Immature natural killer cell (primary cell): ENCODE measurements at places on chromosomes 2 and 18. TPM values are rescaled to one million over a fixed set of nuclear protein-coding genes. Genes with fewer than 3 reads are reported as not detected.
A peak's percentile ranks its signal among the peaks of the same experiment; 100 is the strongest.

The PDE11A gene
- not detected for polyA plus RNA-seq

The HOXD9 gene
- not detected for polyA plus RNA-seq

The MROH2A gene
- polyA plus RNA-seq, result not detected

The PCARE gene
- polyA plus RNA-seq, result not detected

The ABCB11 gene
- polyA plus RNA-seq, result not detected

The DSG1 gene
- not detected for polyA plus RNA-seq

The CD302 gene
- 2.4 TPM for polyA plus RNA-seq

The GPAT2 gene
- 6.8 TPM for polyA plus RNA-seq

The CLEC4F gene
- not detected for polyA plus RNA-seq

The CREG2 gene
- not detected for polyA plus RNA-seq

The GPR35 gene
- polyA plus RNA-seq, result 1.6 TPM

The TEX44 gene
- not detected for polyA plus RNA-seq

The RPS27A gene
- polyA plus RNA-seq, result 2,389 TPM

The UNC80 gene
- polyA plus RNA-seq, result not detected

The IL18R1 gene
- polyA plus RNA-seq, result 32.9 TPM

The FEV gene
- polyA plus RNA-seq, result not detected

The MYL1 gene
- polyA plus RNA-seq, result not detected

The NAT8 gene
- not detected for polyA plus RNA-seq

GRCh38 chr2:235757212-235757611 lies 263.4 kb downstream of the AGAP1 start:
- H3K4me3 ChIP-seq, result no peak overlapping the region
- H3K36me3 ChIP-seq, result peaks cover 2% of the 10 kb centered on the region
- no peak overlapping the region for H3K27ac ChIP-seq
- no peaks in the 10 kb centered on the region for H3K27me3 ChIP-seq
- DNase-seq, result no peak
- no peaks in the 10 kb centered on the region for H3K4me1 ChIP-seq

GRCh38 chr2:208326016-208326415 lies 60.0 kb downstream of the PIKFYVE start:
- H3K36me3 ChIP-seq, result peaks cover 38% of the 10 kb centered on the region
- H3K4me3 ChIP-seq, result no peak overlapping the region
- no peak for DNase-seq
- peaks cover 2% of the 10 kb centered on the region for H3K27me3 ChIP-seq

GRCh38 chr2:96538487-96539214 lies 2.1 kb downstream of the ARID5A start:
- H3K36me3 ChIP-seq, result peaks cover 7% of the 10 kb centered on the region
- H3K27me3 ChIP-seq, result peaks cover 36% of the 10 kb centered on the region
- H3K4me1 ChIP-seq, result peaks cover 59% of the 10 kb centered on the region
- peak overlapping the region; percentile 87 for H3K4me3 ChIP-seq

DNA sequence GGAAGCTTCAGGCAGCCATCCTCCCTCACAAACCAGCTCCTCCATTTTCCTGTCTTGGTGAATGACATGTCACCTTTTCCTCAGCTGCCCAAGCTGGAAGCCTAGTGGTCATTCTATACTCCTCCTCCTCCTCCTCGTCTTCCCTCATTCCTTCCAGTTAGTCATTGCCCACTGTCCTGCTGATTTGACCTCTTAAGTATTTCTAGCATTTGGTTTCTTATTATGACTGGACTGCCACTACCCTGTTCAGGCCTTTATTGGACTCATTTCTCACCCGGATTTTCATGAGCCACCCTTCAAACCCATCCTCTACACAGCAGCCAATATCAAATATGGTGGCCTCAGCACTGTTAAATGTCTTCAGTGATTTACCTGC lies 21.9 kb upstream of the MGAT5 start:
- peaks cover 14% of the 10 kb centered on the region for H3K36me3 ChIP-seq
- peaks cover 84% of the 10 kb centered on the region for H3K4me1 ChIP-seq
- DNase-seq, result no peak
- H3K27ac ChIP-seq, result peak overlapping the region; percentile 79
- H3K27me3 ChIP-seq, result peaks cover 2% of the 10 kb centered on the region
- peak overlapping the region; percentile 80 for H3K4me3 ChIP-seq

DNA sequence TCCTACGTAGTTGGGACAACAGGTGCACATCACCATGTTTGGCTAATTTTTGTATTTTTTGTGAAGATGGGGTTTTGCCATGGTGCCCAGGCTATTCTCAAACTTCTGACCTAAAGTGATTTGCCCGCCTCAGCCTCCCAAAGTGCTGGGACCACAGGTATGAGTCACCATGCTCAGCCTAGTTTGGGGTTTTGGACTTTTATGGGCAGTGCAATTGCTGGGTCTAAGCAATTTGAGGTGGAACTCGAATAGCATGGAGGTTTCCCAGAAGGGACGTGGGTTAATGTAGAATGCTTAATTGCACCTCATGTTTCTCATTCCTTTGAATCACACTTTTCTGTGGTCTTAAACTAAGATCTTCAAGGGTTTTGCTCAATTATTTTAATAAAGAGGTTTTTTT lies 102.3 kb upstream of the EPHA4 start:
- H3K4me3 ChIP-seq, result no peak overlapping the region
- no peaks in the 10 kb centered on the region for H3K36me3 ChIP-seq
- no peaks in the 10 kb centered on the region for H3K4me1 ChIP-seq
- H3K27me3 ChIP-seq, result no peaks in the 10 kb centered on the region

GRCh38 chr18:73288813-73289212 lies 421.0 kb upstream of the NETO1 start:
- H3K27me3 ChIP-seq, result no peaks in the 10 kb centered on the region
- H3K27ac ChIP-seq, result no peak overlapping the region
- no peak overlapping the region for H3K4me3 ChIP-seq
- H3K36me3 ChIP-seq, result no peaks in the 10 kb centered on the region

GRCh38 chr18:13465476-13465875 lies 246.9 kb downstream of the LDLRAD4 start:
- DNase-seq, result peak; percentile 7
- peaks cover 4% of the 10 kb centered on the region for H3K36me3 ChIP-seq
- H3K27ac ChIP-seq, result peak overlapping the region; percentile 96
- peak overlapping the region; percentile 91 for H3K4me3 ChIP-seq

DNA sequence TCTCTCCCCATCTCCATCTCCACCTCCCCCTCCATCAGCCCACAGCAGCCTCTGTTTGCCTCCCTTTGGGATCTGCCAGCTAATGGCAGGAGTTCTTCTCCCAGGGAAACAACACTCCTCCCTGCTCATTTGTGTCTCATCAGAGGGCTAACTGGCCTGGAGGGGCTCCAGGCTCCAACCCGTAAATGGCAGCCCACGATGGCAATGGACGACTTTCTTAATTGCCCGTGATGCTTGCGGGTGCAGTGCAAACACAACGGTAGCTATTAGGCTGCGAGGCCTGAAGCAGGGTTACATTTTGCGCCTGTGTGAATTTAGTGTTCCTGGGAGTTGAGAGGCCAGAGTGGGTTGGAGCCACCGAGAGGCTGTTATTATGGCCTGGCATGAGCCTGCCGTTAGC lies 285.1 kb downstream of the TNS1 start:
- H3K36me3 ChIP-seq, result no peaks in the 10 kb centered on the region
- no peak overlapping the region for H3K4me3 ChIP-seq
- no peak for DNase-seq
- peaks cover 5% of the 10 kb centered on the region for H3K27me3 ChIP-seq

GRCh38 chr2:74044999-74045398 lies 60.3 kb downstream of the TET3 start:
- peaks cover 7% of the 10 kb centered on the region for H3K36me3 ChIP-seq
- H3K4me3 ChIP-seq, result no peak overlapping the region
- peak overlapping the region; percentile 49 for H3K27ac ChIP-seq
- peaks cover 4% of the 10 kb centered on the region for H3K27me3 ChIP-seq
- H3K4me1 ChIP-seq, result peaks cover 61% of the 10 kb centered on the region

- H3K27ac ChIP-seq, result no peak overlapping the region
- H3K36me3 ChIP-seq, result no peaks in the 10 kb centered on the region
- peaks cover 1% of the 10 kb centered on the region for H3K27me3 ChIP-seq
- H3K4me1 ChIP-seq, result no peaks in the 10 kb centered on the region
Observed at GRCh38 chr2:182618672-182619079, 97.4 kb upstream of the DNAJC10 start.

- DNase-seq, result no peak
- peaks cover 35% of the 10 kb centered on the region for H3K4me1 ChIP-seq
- H3K36me3 ChIP-seq, result no peaks in the 10 kb centered on the region
- H3K27me3 ChIP-seq, result peaks cover 3% of the 10 kb centered on the region
- H3K4me3 ChIP-seq, result no peak overlapping the region
Observed at GRCh38 chr2:45683292-45683691, 31.8 kb downstream of the PRKCE start.

GRCh38 chr2:186543561-186544131 lies 46.2 kb upstream of the ITGAV start:
- H3K4me1 ChIP-seq, result no peaks in the 10 kb centered on the region
- no peaks in the 10 kb centered on the region for H3K36me3 ChIP-seq
- DNase-seq, result no peak
- peaks cover 2% of the 10 kb centered on the region for H3K27me3 ChIP-seq
- no peak overlapping the region for H3K27ac ChIP-seq
- H3K4me3 ChIP-seq, result no peak overlapping the region

DNA sequence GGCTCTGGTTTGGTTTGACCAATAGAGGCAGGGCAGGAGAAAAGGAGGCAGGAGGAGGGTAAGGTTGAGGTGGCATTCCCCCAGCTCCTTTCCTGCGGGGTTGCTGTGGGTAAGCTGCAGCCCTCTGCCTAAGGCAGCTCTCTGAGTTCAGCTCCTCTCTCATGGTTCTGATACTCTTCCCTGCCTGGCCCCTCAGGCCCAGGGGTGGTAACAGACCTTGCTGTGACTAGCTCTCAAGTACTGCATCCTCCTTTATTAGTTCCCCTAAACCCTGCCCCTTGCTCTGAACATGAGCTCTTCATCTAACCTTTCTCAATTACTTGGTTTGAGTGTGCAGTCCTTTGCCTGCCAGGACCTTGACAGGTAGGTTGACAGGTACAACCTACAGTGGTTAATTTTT lies 205.5 kb downstream of the SLC4A3 start:
- no peaks in the 10 kb centered on the region for H3K36me3 ChIP-seq
- no peak for DNase-seq
- no peaks in the 10 kb centered on the region for H3K4me1 ChIP-seq
- H3K4me3 ChIP-seq, result no peak overlapping the region
- H3K27me3 ChIP-seq, result no peaks in the 10 kb centered on the region

- peaks cover 19% of the 10 kb centered on the region for H3K4me1 ChIP-seq
- no peak within 1 kb of the TSS for H3K27ac ChIP-seq
- peak; percentile 8 for DNase-seq
Observed at GRCh38 chr2:152335016-152335725, at the start of gene FMNL2. TSS of gene FMNL2 (plus strand) at chr2:152335174.

DNA sequence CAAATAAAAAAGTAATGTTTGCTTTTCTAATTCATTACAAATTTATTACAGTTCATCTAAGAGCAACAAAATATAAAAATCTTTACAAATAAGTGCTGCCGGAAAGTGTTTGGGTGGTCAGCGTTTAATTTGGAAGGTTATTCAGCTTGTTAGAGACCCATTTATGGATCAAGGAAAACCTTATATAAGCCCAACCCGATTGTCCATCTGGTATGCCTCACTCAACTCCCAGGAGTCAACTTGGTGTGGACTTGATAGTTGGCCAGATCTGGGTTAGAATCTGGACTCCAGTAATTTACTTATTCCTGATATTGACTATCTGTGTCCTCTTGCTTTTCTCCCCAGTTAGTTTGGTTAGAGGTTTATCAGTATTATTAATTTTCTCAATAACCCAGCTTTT lies 106.2 kb downstream of the KCTD1 start:
- H3K27me3 ChIP-seq, result peaks cover 9% of the 10 kb centered on the region
- DNase-seq, result no peak
- H3K4me3 ChIP-seq, result no peak overlapping the region
- H3K36me3 ChIP-seq, result no peaks in the 10 kb centered on the region
- no peaks in the 10 kb centered on the region for H3K4me1 ChIP-seq

- DNase-seq, result no peak
- no peaks in the 10 kb centered on the region for H3K27me3 ChIP-seq
- H3K4me3 ChIP-seq, result no peak overlapping the region
- no peaks in the 10 kb centered on the region for H3K36me3 ChIP-seq
- H3K27ac ChIP-seq, result no peak overlapping the region
Observed at GRCh38 chr2:192390401-192390800, 195.7 kb upstream of the TMEFF2 start.

DNA sequence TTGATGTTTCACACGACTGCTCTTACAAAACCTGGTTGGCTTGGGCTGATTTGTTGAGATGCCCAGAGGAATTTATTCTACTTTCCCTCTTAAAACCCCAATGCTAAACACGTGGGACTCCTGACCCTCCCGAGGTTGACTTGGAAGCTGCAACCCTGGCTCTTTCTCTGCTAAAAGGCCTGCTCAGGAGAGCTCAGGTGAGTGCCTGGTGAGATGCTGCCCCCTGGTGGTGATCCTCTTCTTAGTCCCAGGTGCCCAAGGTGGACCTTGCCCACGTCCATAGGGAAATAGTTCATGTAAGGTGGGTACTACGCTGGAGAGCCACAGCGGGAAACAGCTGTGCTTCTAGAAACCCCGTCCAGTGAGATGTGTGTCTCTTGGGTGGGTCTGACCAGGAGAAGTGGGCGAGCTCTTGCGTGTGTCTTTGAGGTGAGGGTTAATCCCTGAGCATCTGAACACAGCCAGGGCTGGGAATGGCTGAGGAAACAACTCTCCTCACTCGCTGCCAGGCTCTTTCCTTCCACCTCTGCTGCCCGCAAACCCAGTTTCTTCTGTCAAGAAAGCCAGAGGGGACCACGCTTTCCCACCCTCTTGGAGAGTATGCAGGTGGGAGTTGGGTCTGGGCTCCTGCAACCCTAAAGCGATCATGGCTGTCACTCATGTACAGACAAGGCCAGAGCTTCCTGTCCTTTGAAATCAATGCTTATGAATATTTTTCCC lies 25.5 kb upstream of the PXDN start:
- peak; percentile 9 for DNase-seq
- peaks cover 2% of the 10 kb centered on the region for H3K27me3 ChIP-seq
- no peak overlapping the region for H3K27ac ChIP-seq

- DNase-seq, result no peak
- no peak overlapping the region for H3K27ac ChIP-seq
- no peak overlapping the region for H3K4me3 ChIP-seq
- H3K36me3 ChIP-seq, result no peaks in the 10 kb centered on the region
Observed at GRCh38 chr2:75807992-75808391, 97.3 kb upstream of the GCFC2 start.

GRCh38 chr2:234414596-234414995 lies 82.3 kb downstream of the ARL4C start:
- peaks cover 30% of the 10 kb centered on the region for H3K4me1 ChIP-seq
- H3K4me3 ChIP-seq, result no peak overlapping the region
- H3K27ac ChIP-seq, result peak overlapping the region; percentile 51
- DNase-seq, result no peak

- no peak overlapping the region for H3K4me3 ChIP-seq
- no peaks in the 10 kb centered on the region for H3K36me3 ChIP-seq
- H3K4me1 ChIP-seq, result no peaks in the 10 kb centered on the region
- no peak for DNase-seq
- H3K27me3 ChIP-seq, result peaks cover 5% of the 10 kb centered on the region
Observed at GRCh38 chr18:14776801-14777200, 28.8 kb downstream of the ANKRD30B start.

DNA sequence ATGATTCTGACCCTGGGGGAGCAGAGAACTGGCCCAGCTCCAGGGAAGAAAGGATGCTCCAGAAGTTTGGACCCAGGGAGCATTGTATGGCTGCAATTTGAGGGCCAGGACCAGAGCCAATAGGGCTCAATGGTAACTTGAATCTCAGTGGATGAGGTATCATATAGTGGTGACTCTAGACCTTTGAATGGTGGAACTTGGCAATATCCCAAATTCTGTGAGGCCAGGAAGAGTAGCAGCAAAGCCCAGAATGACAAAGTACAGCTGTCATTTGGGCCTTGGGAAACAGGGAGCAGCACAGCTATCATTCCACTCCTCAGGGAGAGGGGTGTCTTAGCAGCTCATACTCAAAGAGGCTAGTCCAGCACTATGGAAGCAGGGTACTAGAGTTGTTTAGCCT lies 332.9 kb upstream of the RBMS1 start:
- no peak overlapping the region for H3K27ac ChIP-seq
- no peaks in the 10 kb centered on the region for H3K4me1 ChIP-seq
- no peak overlapping the region for H3K4me3 ChIP-seq
- DNase-seq, result no peak
